Mucosa of descending colon (tissue), 3 donors: ENCODE measurements at places on chromosomes 12 and 14. TPM values are rescaled to one million over a fixed set of nuclear protein-coding genes. Genes with fewer than 3 reads are reported as not detected.

DNA sequence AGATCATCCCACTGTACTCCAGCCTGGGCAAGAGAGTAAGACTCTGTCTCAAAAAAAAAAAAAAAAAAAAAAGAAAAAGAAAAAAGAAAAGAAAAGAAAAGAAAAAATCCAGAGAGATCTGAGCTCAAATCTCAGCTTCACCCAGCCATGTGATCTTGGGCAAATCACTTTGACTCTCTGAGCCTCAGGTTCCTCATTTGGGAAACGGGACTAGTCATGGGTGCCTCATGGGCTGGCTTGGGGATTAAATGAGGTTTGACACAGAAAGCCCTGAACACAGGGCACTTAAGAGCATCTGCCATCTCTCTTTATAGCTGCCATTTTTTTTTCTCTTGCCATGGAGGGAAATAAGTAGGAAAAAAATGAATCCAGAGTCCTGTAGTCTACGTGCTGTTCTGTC, 86.2 kb upstream of the MYL2 start:
- no peak for DNase-seq

- no peak for DNase-seq
Observed at GRCh38 chr12:88897723-88898122, 317.5 kb upstream of the KITLG start.

GRCh38 chr14:73943083-73943482, 6.8 kb downstream of the FAM161B start:
- DNase-seq = no peak

GRCh38 chr14:48382961-48383360, 707.6 kb upstream of the MDGA2 start:
- DNase-seq = no peak

DNA sequence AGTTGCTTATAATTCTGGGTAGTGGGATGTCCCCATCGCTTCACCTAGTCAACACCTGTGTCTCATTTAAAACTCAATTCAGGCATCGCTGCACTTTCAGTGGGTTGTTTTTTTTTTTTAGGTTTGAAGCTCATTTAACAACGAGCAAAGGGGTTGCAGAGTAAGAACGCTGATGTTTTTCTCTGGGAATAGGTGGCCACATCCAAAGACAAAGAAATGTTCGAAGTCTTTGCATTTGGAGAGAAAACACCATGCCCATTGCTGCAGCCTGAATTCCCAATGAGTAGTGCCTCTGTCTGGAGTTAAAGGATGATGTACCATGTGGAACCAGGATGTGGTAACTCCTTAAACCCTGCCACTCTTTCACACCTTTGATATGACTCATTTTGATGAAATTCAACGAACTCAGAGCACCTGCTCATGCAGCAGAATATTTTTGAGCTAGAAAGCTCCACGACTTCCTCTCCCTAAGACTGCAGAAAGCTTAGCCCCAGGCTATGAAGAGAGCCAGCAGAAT, 35.1 kb upstream of the BATF start:
- DNase-seq = no peak

DNA sequence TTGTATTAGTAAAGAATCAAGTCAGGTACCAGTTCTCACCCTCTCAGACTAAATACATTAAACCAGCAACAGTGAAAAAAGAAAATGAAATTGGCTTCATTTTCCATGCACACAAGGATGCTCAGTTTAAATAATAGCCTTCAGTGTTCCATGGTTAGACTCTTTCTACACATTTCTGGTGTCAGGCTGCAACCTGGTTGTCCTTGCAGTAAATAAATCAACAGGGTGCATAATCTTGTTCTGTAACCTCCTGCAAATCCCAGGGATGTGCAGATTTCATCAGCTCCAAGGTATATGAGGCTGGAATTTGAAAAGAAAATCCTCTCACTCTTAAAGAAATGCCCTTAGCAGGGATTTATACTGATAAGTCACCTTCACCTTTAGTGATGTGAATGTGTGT, 46.7 kb upstream of the BTG1 start:
- DNase-seq = no peak

DNA sequence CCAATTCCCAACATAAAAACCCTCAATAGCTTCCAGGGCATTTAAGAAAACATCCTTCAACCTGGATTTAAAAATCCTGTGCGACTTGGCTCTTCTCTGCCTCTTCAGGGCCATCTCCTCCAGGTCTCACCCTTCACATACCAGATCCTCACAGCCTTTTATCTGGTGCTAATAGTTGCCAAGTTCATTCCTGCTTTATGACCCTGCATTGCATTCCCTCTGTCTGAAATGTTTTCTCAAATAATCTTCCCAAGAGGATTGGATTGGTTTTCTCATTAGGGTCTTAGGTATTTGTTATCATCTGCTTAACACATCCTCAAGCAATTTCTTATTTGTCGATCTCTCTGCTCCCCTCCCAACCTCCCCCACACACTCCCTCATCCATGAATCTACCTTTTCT, 832.0 kb downstream of the GALC start:
- DNase-seq = no peak

GRCh38 chr12:11987901-11988300, 82.8 kb upstream of the BCL2L14 start:
- DNase-seq = no peak

- DNase-seq = no peak
Observed at GRCh38 chr12:112980491-112981158, 2.3 kb downstream of the OAS2 start.

GRCh38 chr14:70563869-70564268, 29.1 kb upstream of the ADAM20 start:
- DNase-seq = no peak

GRCh38 chr12:6635375-6635855, 344 bp downstream of the LPAR5 start:
- DNase-seq = peak; percentile 42

GRCh38 chr12:13368971-13369370, 172.4 kb downstream of the EMP1 start:
- DNase-seq = no peak

GRCh38 chr12:58028294-58028693, 86.9 kb downstream of the ATP23 start:
- no peak for DNase-seq

GRCh38 chr12:117571321-117571720, 209.9 kb upstream of the NOS1 start:
- no peak for DNase-seq

DNA sequence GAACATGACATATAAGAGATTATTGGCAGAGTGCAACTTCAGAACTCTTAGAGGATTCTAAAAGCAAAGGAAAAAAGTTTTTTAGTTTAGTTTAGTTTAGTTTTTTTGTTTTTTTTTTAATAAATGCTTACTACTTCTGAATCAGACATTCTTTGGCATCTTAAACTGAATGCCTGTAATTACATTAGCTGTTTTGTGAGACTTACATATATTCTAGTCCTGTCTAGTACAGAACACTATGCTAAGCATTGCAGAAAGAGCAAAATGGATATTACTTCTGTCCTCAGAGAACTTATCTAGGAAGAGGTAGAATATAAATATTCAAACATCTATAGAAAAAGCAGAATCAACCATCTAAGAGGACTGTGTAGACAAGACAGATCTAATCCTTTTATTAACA, 133.2 kb downstream of the RAD51B start:
- no peak for DNase-seq

- no peak for DNase-seq
Observed at GRCh38 chr12:80044694-80045046, 54.7 kb upstream of the OTOGL start.

DNA sequence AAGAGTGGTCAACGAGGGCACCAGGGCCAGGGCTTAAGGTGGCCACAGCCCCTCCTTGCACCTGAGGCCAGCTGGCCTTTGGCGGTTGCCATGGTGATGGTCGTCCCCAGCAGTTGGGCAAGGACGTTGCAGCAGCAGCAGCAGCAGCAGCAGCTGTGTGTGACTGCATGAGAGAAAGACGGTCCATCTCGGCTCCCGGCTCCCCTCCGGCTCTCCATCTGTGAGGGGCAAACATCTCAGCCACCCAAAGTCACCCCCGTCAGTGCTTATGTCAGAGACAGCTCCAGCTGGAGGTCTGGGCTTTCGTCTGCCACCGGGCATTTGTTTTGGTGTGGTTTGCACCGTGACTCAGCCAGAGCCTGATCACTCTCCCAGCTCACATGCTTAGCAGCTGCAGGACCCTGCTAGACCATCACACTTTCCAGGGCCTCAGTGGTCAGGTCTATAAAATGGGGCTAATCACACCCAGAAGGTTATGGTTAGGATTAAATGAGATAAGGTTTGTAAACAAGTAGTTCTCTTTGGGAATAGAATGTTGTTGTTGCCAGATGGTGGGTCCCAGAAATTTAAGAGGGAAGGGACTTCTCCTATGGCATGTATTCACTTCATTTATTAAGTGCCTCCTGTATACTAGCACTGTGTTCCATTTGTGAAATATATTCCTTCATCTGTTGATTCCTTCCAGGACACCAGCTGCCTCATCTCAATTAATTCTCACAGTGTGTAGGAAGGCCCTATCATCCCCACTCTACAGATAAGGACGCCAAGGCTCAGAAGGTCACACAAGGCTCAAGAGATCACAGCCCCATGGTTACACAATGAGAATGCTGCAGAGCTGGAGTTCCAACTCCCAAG, 212.6 kb upstream of the LHX5 start:
- no peak for DNase-seq

GRCh38 chr12:94092516-94093241, 55.7 kb upstream of the PLXNC1 start:
- no peak for DNase-seq

- DNase-seq = no peak
Observed at GRCh38 chr14:74326369-74327152, 21.7 kb upstream of the VRTN start.

DNA sequence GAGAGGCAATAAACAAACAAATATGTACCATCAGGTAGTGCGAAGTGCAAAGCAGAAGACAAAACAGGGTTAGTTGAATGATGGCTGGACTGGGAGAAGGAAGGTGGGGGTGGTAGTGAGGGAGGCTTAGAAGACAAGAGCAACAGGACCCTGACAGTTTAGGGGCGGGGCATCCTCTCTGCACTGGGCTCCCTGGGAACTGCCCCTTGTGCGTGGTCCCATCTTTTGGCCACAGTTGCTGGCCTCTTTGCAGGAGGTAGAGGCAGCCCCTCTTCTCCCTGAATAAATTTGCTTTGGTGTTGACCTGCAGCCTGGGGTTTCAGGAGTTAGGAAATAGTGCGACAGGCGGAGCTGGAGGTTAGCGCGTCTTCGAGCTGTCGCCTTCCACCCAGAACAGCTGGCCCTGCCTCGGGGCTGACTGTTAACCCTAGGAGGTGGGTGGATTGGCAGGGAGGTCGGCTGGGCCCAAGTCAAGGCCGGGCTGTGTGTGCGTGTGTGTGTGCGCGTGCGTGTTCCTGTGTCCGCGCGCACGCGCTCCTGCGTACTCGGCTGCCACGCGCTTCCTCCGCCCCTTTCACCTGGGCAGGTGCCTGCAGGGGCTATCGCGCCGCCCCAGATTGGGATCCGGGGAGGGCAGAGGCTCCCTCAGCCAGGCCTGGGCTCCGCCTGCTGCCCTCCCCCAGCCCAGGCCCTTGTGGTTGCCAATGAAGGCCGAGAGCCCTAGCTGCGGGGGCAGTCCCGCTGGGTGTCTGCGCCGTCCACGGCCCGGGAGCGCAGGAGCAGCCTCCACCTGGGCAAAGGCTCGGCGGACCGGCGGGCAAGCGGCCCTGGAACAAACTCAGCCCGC, 180.8 kb downstream of the ADCK1 start:
- peak; percentile 67 for DNase-seq

DNA sequence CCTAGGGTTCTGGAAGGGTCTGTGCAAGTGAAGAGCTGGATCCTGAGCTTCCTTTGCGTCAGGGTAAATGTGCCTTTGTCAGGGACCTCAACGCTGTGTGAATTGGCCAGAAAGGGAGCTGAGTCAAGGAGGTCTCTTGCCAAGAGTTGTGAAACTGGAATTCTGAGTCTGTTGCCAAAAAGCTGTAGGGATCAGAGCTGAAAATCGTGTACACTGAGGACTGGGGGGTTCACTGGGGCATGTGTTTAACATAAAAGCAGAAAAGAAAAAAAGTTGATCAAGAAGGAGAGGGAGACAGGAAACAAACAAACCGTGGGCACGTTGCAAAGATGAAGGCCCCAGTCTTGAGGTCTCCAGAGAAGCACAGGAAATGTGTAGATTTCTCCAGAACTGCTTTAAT, 1081.5 kb downstream of the VRK1 start:
- DNase-seq = peak; percentile 8

DNA sequence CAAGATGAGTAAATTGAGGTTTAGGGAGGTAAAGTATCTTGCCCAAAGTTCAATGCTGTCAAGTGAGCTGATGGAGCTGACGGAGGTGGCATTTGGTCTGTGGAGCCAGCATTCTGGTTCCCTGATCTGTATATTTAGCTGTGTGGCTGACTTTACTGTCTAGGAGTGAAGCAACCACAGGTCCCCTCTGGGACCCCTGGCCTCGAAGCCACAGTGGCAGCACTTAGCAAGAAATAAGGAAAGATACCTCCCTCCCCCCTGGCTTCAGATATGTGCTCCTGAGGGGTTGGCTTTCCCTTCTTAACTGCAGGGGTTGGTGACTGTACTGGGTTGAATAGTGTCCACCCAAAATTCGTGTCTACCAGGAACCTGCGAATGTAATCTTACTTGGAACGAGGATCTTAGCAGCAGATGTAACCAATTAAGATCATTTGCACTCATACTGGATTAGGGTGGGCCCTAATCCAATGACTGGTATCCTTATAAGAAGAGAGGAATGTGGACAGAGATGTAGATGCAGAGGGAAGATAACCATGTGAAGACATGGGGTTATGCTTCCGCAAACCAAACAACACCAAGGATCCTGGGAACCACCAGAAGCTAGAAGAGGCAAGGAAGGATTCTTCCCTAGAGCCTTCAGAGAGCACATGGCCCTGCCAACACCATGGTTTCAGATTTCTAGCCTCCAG, 2.0 kb upstream of the ACVR1B start:
- no peak for DNase-seq

DNA sequence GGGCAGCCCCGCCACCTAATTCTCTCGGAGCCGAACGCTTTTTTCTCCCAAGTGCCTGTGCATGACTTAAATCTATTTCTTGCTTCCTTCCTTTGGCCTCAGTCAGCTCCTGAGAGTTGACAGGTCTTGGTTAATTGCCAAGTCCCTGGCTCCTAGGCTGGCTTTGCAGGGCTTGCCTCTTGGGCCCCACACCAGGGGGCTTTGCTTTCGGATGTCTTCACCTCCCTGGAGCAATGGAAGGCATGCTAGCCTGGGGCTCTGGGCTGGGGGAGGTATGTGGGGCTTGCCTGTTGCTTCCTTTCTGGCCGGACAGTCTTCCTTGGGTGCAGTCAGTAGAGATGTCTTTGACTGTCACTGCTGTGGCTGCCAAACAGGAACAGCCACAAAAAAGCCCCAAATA, 2.2 kb upstream of the KRT80 start:
- no peak for DNase-seq

- no peak for DNase-seq
Observed at GRCh38 chr12:59695379-59695778, 99.5 kb downstream of the SLC16A7 start.

The SLC11A2 gene
- total RNA-seq = 32.3 TPM

The CCDC88C gene
- 56.6 TPM for total RNA-seq

The KRT7 gene
- total RNA-seq = 1.0 TPM

The FOXG1 gene
- total RNA-seq = not detected

The TRIM9 gene
- 0.72 TPM for total RNA-seq

The CIROP gene
- total RNA-seq = not detected

The PCBP2 gene
- total RNA-seq = 584 TPM

The PSEN1 gene
- 100.0 TPM for total RNA-seq
